ENCODE measurements at places on chromosomes 6 and 20.
A peak's percentile ranks its signal among the peaks of the same experiment; 100 is the strongest.

GRCh38 chr20:51876313-51876940, 74.1 kb upstream of the SALL4 start:
- DNase-seq: no peak

GRCh38 chr6:17486680-17487079, 93.3 kb downstream of the CAP2 start:
- DNase-seq: no peak

DNA sequence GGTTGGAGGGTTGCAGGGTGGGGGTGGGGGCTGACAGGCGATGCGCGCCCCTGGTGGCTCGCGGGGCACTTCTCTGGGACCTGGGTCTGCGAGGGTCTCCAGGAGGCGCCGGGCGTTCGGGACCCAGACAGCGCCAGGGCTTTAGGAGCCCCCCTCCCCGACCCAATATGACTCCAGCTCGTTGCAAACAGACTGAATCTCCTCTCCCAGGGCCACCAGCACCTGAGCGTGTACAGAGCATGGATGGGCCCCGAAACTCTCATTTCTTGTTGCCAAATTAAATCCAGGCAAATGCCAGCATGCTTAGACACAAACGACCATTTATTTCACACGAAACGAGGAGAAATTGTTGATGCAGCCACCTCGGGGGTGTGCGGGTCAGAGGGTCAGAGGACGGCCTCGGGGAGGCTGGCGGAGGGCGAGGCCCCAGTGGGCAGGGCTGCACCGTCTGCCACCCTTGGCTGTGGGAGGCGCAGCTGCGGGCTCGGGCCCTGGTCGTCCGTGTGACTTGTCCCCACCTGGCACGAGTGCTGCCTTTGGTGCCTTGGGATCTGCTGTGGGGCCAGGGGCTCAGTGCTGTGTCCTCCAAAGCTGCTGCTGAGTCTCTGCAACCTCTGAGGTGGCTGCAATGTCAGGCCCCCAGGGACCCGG, 20.9 kb upstream of the GATA5 start:
- peak; percentile 30 for DNase-seq

DNA sequence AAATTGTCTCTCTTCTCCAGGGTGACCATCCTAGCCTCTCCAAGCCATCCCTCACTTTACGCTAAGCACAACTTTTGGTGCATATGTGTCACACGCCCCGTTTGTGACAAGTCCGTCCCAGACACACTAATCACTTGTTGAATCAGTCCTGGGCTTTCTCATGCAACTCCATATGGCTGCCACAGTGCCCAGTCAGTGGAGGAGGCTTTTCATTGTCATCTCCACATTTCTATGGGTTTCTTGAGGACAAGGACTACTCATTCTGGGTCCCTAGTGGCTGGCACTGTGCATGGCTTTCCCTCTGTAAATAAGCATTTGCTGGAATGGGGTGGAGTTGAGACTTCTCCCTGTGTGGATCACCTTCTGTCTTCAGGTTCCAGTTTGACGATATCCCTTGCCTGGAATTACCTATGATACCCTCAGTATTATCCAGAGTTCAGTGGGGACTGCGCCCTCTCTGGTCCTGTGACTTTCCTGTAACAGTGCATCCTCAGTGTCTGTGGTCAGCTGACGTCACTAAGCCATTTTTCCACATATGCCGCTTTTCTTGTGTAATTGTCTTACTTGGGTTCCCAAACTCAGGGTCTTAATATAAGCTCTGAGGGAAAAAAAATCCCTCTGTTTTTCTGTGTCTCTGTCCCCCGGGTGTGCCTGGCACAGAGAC, 59.8 kb upstream of the MYL9 start:
- DNase-seq: peak; percentile 50

DNA sequence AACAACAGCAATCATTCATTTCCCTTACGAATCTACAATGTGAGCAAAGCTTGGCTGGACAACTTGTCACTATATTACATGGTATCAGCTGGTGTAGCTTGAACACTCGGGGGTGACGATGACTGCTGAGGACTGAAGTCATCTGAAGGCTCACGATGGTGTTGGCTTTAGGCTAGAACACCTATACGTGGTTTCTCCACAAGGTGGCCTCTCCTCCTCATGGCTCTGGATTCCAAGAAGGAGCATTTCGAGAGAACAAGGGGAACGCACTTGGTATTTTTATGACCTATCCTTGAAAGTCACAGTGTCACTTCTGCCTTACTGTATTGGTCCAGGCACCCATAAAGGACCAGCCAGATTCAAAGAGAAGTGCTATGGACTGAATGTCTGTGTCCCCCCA, 37.5 kb upstream of the ADGRF1 start:
- no peak for DNase-seq

DNA sequence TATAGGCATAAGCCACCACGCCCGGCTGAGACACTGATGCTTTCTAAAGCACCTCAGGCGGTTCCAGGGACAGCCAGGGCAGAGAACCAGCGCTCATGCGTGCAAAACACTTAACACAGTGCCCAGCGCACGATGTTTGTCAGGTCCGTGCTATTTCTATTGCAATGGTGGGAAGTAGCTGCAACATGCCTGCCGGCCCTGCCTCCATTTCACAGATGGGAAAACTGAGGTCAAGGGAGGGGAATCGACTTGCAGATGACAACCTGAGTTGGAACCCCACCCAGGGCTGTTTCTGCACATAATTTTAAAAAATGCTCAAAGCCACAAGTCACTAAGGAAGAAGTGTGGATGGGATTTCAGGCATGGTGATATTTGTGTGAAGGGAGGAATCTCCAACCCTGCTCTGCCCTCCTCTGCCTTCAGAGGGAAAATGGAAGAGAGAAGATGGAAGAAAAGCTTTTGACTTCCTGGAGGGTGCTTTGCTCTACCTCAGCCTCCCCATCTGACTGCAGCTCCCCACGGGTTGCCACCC, 39.9 kb downstream of the KIAA1755 start:
- no peak for DNase-seq

- DNase-seq: peak; percentile 2
These were observed 113.9 kb downstream of the ALDH8A1 start for GRCh38 chr6:134835993-134836392.

DNA sequence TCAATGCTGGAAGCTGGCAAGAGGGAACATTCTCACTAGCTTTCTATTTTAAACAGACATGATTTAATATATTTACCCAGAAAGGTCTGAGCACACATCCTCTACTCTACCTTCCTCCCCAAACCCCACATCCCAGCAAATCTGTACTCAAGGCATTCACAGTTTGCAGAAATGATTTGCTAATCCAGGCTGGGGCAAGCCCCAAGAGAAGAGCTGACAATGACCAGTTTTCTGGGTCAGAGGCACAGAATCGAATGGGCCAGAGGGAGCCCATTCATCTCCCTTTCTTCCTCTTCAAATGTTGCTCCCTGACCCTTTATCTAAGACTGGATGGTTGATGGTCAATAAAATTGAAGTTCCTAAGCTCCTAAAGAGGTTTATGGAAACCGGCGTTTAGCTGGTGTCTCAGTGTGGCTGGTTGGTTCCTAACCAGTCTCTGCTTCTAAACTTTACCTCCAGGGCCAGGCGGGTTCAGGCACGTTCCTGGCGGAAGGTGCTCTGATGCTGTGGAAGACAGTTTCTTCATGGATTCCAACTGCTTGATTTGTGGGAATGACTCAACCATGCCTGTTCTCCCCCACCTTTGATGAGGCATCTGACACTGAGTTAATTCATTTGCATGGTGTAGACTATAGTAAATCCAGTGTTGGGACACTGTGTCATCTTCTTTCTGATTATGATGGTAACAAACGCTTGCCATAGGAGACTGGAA, 96.4 kb upstream of the IYD start:
- no peak for DNase-seq

GRCh38 chr6:111564482-111564945, 41.2 kb downstream of the TRAF3IP2 start:
- peak; percentile 22 for DNase-seq

DNA sequence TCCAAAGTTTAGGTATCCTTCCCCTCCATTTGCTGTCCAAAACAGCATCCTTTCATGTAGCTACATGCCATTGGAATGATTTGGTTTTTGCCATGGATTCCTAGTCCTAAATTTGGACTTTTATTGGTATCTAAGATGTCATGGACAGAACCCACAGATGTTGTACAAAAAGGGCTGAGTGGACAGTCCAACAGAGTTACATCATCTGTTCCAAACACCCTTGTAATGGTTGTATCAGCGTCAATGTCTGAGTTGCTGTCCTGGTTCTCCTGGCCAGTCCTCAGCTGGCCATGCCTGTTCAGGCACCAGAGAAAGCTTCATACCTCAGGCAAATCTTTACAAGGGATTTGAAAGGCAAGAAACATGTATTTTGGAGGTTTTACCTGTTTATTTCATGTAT, 191.3 kb downstream of the ESR1 start:
- no peak for DNase-seq

- no peak for DNase-seq
These were observed 74.8 kb downstream of the CEBPB start for GRCh38 chr20:50265245-50265946.

GRCh38 chr6:35581633-35582032, 68.9 kb upstream of the TULP1 start:
- no peak for DNase-seq

- no peak for DNase-seq
These were observed 113.5 kb upstream of the SGK1 start for GRCh38 chr6:134431421-134431859.

- DNase-seq: no peak
These were observed 87.5 kb downstream of the FOXO3 start for GRCh38 chr6:108648191-108648590.

DNA sequence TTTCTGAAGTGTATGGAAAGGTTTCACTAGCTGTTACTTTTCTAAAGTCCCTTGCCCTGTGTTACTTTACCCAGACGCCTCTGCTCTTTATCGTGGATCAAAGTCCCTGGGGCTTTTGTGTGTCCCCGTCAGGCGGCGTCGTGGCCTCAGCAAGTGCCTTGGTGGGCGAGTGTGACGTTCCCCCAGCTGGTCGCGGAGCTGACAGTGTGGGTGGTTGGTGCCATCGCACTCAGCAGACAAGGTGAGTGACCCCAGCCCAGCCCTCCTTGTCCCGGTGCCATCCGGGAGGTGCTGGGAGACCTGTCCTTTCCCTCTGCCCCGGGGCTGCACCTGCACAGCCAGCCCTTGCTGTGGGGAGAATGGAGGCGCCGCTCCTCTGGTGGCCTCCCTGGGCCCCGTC, 27.3 kb upstream of the TCFL5 start:
- DNase-seq: no peak

DNA sequence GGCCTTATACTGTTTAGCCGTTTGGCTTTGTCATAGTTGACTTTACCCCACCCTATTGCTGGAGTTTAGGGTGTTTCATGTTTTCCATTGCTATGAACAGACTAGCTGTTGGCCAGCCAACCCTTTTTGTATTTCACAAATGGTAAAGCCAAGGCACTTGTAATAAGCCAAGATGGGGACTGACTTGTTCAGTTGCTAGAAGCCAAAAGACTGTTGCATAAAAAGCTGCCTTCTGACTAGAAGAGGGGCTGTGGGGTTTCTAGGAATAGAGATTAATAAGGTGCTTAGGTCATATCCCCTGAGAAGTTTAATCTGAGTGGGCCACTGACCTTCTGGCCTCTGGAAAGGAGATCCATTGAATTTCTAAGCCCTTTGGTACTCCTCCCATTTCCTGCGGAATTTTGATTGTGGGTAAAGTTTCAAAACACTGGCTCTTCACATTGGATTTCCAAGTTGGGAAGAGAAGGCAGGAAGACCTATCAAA, 211.1 kb downstream of the PLCB4 start:
- DNase-seq: no peak

DNA sequence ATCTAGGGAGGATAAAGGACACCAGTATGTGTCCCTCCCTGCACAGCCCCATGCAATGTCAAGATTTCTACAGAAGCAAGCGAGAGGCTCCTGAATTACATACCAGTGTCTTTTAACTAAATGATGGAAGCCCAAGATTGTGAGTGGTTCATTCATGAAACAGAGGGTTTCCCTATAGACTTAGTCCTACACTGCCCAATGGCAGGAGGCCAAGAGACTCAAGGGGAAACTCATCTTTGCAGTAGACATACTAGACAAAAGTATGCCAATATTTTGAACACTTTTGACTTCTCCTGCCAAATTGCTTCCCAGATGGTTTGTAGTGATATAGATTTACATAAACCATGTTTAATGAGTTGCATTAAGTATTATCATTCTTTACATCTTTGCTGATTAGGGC, 557.2 kb upstream of the JAG1 start:
- DNase-seq: no peak

DNA sequence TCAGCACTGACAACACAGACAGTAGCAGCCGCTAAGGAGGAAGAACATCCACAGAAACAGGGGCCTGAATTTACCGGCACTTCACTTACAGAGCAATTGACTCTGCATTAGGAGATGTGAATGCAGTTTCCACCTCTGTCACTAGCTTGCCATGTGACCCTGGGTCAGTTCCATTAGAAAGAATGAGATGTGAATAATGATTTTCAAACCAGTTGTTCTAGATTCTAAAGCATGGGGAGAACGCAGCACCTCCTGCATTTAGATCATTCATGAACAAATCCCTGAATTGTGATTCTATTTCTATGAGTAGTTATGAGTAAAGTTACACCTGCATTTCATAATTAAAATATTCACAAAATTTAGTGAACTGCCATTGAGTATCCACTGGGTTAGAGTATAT, 197.3 kb upstream of the EXOC2 start:
- DNase-seq: no peak

- DNase-seq: no peak
These were observed at the start of gene PROCR for GRCh38 chr20:35171753-35172433. TSS of gene PROCR (plus strand) at chr20:35172072. CDS start at chr20:35172155, 83 bp downstream.

DNA sequence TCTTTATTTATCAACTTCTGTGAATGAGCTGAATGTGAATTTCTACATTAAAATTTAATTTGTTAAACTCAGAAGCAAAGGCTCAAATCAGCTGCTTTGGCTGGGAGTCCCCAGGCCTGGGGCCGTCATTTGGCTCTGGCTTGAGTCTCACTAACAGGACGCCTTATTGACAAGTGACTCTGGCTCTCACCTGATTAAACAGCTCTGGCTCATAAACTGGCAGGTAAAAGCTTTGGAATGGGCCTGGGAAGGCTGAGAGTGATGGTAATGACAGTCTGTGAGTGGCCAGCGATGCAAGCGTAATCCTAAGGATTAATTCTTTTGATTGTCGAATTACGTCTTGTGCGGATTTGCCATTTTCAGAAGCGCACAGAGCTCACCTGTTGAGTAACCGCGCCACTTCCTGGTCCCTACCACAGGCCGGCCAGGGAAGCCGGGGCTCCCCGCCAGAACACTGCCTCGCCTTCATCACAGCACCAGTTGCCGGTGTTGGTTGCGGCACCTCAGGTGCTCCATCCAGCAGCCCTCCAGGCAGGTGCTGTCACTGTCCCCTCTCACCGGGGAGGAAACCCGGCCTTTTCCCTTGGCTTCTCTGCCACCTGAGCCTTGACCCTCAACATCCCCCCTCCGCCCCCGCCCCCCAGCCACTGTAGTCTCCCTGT, 110.7 kb downstream of the ZDHHC14 start:
- no peak for DNase-seq
